ENCODE measurements at places on chromosomes 13 and 19.

GRCh38 chr19:17303940-17304267 is 679 bp upstream of the ABHD8 start:
- no peak for DNase-seq

GRCh38 chr19:49676136-49676783 is 811 bp upstream of the PRMT1 start:
- peak; percentile 93 for DNase-seq

GRCh38 chr13:28495538-28496187 is 735 bp upstream of the FLT1 start:
- DNase-seq = peak; percentile 51

DNA sequence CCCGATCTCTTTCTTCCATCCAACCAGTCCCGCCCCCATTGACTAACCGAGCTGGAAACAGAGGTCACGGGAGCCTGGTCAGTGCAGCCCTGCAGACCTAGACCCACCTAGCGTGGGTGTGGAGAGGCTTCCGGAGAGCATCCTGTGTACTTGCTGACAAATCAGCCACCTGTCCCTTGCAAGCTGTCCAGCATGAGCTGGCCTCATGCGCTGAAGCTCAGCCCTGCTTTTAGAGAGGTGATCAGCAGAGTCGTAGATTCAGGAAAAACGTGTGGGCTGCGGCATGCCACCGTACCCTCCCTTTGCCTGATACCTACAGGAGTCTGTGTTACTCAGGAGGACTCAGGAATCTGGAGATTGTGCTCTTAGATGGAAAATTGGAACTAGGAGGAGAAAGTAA is 80.3 kb upstream of the UQCRFS1 start:
- DNase-seq = no peak

DNA sequence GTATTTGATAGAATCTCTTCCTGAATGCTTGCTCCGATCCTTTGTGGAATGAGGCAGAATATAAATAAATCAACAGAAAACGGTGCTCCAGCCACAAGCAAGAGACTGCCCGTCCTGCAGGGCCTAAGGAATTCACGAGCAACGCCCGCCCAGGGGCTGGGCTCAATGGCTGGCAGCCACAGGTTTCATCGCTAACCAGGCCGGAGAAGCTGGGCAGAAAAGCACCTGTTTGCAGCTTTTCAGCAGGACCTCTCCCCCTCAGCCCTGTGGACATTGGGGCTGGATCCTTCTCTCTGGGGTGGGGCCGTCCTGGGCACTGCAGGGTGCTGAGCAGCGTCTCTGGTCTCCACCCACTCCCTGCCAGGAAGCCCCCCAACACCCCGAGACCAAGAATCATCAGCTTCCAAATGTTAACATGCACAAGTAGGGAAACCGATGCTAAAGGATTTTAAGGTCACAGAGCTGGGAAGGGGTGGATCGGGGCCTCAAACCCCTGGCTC is 102.5 kb downstream of the GADD45B start:
- DNase-seq = peak; percentile 71

- no peak for DNase-seq
These were observed 218.3 kb upstream of the MAB21L1 start for GRCh38 chr13:35694549-35695447.

- no peak for DNase-seq
These were observed 88.8 kb downstream of the LMO7 start for GRCh38 chr13:75724752-75725517.

- DNase-seq = no peak
These were observed 14.6 kb downstream of the YIPF2 start for GRCh38 chr19:10913716-10914340.

- no peak for DNase-seq
These were observed 9.8 kb upstream of the SIGLEC12 start for GRCh38 chr19:51511353-51511752.
